ENCODE measurements at places on chromosomes 7 and 10. TPM values are rescaled to one million over a fixed set of nuclear protein-coding genes. Genes with fewer than 3 reads are reported as not detected.

GRCh38 chr10:119852822-119853221, 19.8 kb downstream of the MCMBP start:
- no peak for DNase-seq

DNA sequence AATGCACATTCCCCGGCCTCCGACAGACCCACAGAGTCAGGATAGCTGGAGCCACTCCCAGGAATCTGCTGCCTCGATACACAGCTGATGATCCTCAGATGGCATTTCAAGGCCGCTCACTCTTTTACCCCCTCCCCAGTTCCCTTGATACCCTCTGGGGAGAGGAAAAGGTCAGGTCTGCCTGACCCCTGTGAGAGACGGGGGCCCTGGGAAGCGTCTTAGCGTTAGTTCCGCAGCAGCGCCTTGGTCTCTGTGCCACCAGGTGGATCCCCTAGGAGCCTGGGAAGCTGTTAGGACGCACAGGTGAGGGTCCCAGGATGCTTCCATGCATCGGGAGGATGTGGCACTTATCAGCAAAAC, 420.5 kb upstream of the FOXK1 start:
- DNase-seq, result no peak

DNA sequence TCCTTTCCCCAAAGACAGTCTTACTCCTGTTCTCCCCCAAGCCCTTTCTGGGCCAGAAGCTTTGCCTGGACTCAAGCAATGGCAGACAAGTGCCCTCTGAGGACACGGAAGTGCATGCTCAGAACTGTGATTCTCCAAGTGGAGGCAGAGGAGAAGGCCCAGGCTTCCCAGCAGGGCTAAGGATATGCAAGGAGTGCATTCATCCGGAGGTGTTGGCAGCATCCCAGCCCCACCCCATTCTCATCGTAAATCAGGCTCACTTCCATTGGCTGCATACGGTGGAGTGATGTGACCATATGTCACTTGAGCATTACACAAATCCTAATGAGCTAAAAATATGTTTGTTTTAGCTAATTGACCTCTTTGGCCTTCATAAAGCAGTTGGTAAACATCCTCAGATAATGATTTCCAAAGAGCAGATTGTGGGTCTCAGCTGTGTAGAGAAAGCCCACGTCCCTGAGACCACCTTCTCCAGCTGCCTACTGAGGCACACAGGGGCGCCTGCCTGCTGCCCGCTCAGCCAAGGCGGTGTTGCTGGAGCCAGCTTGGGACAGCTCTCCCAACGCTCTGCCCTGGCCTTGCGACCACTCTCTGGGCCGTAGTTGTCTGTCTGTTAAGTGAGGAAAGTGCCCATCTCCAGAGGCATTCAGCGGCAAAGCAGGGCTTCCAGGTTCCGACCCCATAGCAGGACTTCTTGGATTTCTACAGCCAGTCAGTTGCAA, 1.4 kb upstream of the RBP3 start:
- no peak for DNase-seq

DNA sequence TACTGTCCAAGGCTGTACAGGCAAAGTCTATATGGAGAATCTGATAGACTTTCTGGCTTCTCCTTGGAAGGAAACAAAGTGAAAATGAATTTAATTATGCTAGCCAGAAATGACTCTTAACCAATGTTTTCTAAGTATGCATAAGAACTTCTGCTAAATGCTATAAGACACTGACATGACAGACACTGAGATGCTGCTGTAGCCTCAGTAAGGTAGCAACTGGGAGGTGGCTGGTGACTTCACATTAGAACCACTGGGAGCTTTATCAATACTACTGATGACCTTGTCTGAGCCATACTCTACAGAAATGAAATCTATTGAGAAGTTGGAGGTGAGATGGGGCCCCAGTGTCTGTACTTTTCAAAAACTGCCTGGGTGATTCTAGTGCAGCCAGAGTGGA, 188.6 kb downstream of the ZNF365 start:
- no peak for DNase-seq

Gene CRCP
- total RNA-seq, result 39.5 TPM

Data from upper lobe of left lung (tissue), 6 donors.